Bronchus fibroblast of lung (primary cell): ENCODE measurements at places on chromosomes 2 and 18. TPM values are rescaled to one million over a fixed set of nuclear protein-coding genes. Genes with fewer than 3 reads are reported as not detected.

Gene PMAIP1
- 33.0 and 33.9 TPM in 2 replicates for total RNA-seq

Gene LOXHD1
- not detected in 2 replicates for total RNA-seq

Gene HOXD1
- not detected in 2 replicates for total RNA-seq

Gene STK11IP
- total RNA-seq, result 9.7 and 10.4 TPM in 2 replicates

Gene TUBB8B
- total RNA-seq, result not detected in 2 replicates
